Cortex of kidney (tissue), 1 donor: ENCODE measurements at places on chromosomes 4 and X.

GRCh38 chr4:59729321-59729720, 1470.8 kb upstream of the ADGRL3 start:
- DNase-seq, result no peak

- DNase-seq, result no peak
Measured at GRCh38 chrX:106404512-106404911, 207.3 kb upstream of the RADX start.

DNA sequence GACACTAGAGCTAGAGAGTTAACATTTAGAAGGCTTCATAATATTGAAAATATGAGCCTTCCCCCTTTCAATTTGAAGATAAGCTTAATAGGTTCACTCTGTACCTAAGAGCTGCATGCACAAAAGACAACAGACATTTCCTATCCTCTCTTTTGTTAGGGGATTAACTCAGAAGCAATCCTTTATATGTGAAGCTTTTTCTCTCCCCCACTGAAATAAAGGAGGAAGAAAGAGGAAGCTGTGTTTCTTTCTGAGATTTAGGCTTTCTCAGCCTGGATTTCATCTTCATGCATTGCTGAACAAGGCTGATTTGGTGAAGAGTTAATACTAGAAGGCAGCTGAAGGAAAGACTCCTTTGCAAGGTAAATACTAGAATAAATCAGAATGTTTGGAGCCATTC, 21.0 kb upstream of the CABS1 start:
- no peak for DNase-seq

- no peak for DNase-seq
Measured at GRCh38 chrX:39125834-39126233, 324.6 kb downstream of the MID1IP1 start.

GRCh38 chr4:8900588-8900987, 28.9 kb upstream of the HMX1 start:
- no peak for DNase-seq

- DNase-seq, result no peak
Measured at GRCh38 chrX:97384685-97385084, 501.0 kb downstream of the RPA4 start.

GRCh38 chrX:27740933-27741332, 66.9 kb upstream of the MAGEB10 start:
- no peak for DNase-seq

- DNase-seq, result no peak
Measured at GRCh38 chr4:170227928-170228327, 138.2 kb upstream of the AADAT start.

GRCh38 chrX:70774223-70774622, 134.3 kb downstream of the TEX11 start:
- DNase-seq, result no peak

GRCh38 chr4:145670422-145670821, 9.5 kb upstream of the C4orf51 start:
- DNase-seq, result no peak

DNA sequence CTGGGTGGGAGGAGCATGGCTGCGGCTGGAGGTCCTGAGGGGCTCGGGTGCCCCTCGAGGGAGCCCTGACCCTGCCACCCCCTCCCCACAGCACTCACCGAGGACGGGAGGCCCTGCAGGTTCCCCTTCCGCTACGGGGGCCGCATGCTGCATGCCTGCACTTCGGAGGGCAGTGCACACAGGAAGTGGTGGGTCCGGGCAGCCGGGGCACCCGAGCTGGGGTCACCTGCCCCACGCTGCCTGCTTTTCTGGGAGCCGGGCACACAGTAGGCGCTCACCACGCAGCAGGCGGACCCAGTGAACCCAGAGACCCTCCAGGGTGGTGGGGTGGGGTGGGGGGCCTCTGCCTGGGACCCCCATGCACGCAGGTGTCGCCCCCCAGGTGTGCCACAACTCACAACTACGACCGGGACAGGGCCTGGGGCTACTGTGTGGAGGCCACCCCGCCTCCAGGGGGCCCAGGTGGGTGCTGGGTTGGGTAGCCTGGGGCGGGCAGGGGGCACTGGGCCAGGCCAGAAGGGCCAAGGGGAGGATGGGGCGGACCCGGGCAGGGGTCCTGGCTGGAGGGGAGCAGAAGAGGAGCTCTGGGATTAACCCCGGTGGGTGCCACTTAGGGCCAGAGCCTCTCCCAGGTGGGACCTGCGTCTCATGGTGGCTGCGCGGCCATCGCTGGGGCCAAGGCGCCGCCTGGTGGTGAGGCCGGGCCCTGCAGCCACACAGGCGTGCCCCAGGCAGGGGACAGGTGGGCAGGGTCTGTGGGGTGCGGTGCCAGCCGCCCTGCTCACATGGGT, 1.4 kb downstream of the HGFAC start:
- DNase-seq, result no peak

- DNase-seq, result no peak
Measured at GRCh38 chrX:118520216-118521206, 24.9 kb downstream of the DOCK11 start.

- no peak for DNase-seq
Measured at GRCh38 chr4:41364876-41365275, 108.1 kb downstream of the UCHL1 start.

GRCh38 chrX:54492340-54492739, 3.7 kb downstream of the FGD1 start:
- no peak for DNase-seq

- DNase-seq, result no peak
Measured at GRCh38 chr4:152935143-152935542, 980 bp upstream of the FHDC1 start.

DNA sequence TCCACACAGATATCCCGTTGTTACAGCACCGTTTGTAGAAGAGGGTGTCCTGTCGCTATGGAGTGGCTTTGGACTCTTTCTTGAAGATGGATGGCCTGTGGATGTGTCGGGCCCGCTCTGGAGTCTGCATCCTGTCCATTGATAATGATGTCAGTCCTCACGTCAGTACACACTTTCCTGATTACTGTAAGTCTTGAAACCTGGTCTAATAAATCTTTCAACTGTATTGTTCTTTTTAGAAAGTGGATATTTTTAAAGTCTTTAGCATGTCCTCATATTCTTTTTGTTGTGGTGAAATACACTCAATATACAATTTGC, 14.9 kb downstream of the MSANTD1 start:
- no peak for DNase-seq

GRCh38 chrX:150255441-150256296, 107.4 kb upstream of the MAMLD1 start:
- no peak for DNase-seq

DNA sequence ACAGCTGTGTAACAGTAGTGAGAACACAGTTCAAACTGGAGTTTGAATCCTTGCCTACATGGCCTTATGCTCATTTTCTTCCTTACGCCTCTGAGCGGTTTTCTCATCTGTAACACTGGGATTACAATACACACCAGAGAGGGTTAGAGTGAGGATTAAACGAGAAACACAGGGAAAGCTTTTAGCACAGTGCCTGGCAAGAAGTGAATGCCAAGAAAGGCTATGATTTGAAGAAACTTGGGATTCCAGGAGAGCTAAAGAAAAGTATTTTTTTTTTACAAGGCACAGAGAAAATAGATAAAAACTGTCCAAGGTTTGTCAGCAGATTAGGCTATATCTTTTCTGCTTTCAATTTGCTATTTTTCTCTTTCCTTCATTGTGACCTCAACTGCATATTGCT, 246.4 kb downstream of the FBXW7 start:
- DNase-seq, result no peak

DNA sequence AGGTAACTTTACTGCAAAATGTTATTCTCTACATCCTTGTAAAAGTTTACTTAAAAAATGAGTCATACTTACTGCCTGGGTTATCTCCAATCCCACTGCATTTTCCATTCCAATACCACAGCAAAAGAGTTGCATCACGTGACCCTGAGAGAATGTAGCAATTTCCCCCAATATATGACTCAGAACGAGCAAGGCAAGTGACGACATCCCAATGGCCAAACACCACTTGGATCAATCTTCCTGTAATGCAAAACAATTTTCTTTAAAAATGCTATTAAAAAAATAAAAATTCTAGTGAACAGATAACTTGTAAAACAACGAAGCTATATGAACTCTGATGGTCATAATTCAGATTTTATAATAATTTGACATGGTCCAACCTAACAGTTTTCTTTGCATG, 224.3 kb downstream of the DCLK2 start:
- DNase-seq, result no peak

DNA sequence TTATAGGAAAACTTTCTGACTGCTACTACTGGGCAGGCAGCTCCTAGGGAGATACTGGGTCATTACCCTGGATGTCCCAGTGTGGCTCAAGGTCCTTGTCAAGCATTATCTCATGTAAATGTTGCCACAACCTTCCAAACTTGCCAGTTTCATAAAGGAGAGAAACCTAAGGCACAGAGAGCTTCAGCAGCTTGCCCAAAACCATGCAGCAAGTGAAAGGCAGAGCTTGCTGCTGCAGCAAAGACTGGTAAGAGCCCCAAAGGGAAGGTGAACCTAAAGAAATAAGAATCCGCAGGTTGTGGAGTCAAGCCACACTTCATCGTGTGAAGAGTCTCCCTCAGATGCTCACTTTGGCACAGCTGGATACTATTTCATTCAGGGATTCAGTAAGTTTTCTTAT, 2.3 kb downstream of the MPP1 start:
- no peak for DNase-seq

DNA sequence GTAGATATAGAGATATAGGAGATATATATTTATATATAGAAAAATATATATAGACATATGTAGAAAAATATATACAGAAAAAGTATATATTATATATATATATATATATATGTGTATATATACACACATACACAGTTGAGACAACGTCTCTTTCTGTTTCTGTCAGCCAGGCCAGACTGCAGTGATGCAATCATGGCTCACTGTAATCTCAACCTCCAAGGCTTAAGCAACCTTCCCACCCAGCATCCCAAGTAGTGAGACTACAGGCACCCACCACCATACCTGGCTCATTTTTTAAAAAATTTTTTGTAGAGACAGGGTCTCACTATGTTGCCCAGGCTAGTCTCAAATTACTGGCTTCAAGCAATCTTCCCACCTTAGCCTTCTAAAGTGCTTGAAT, 426.3 kb downstream of the GPM6A start:
- DNase-seq, result no peak

DNA sequence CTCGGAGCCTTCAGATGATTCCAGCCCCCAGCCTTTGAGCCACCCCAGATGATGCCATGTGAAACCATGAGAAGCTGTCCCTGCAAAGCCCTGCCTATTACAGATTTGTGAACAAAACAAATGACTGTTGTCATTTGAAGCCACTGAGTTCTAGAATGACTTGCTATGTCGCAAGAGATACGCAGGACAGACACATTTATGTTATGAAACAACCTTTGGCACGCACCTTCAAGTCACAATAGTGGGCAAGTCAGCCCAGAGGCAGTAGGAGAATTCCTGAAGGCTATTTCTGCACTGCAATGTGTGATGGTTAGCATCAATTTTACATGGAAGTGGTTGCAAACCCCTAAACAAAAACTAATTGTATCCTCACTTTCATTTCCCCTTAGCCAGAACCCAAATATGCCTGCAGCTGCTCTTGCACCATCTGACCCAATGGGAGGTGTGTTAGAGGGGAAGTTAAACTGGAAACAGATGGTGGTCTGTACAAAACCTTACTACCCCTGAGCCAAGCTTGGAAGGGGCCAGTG, 174.4 kb upstream of the ATP6AP2 start:
- no peak for DNase-seq

GRCh38 chrX:31331015-31331414, 259.2 kb upstream of the FTHL17 start:
- no peak for DNase-seq

- DNase-seq, result no peak
Measured at GRCh38 chr4:80049402-80049801, 23.6 kb downstream of the ANTXR2 start.

DNA sequence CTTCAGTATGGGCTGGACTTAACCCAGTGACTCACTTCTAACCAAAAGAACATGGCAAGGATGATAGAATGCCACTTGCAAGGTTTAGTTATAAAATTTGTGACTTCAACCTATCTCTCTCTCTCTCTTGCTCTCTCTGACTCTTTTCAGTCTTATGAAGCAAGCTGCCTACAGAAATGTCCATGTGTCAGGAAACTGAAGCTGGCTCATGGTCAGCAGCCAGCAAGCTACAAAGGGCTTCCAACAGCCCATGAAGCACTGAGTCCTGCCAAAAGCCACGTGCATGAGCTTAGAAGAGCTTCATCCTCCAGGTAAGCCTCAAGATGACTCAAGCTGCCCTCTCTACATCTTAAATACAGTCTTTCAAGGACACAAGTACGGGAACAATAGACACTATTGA, 100.3 kb downstream of the HS3ST1 start:
- no peak for DNase-seq

DNA sequence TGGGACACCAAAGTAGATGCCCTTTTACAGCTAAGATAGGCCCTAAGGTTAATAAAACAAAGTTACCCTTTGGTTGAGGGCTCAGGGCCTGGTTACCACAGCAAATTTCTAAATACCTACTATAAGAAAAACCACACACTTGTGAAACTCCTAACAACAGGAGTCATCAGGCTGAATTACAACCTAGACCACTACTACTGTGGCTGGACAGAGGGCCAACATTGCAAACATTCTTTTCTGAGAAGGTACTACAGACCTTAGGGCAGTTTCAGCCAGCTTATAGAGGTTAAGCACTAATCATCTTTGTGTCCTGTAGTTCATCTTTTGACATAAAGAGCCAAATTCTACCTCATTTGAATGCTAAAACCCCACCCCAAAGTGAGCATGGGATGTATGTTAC, 504.0 kb downstream of the RAPGEF2 start:
- no peak for DNase-seq

DNA sequence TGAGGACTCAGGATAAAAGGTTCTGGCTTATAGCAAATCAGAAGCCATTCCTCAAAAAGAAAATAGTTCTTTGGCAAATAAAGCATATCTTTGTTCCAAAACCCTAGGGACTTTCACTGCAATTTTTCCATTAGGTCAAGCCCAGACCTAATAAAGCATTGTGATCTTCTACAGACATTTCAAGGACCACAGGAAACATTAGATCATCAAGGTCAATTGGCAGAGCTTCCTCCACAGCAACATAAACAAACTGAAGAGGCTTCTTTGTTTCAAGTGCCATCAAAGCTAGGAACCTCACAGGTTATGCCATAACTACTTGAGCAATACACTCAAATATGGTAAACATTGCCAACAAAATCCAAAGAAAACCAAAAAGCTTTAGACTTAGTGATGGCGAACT, 144.9 kb downstream of the ANXA5 start:
- DNase-seq, result no peak

DNA sequence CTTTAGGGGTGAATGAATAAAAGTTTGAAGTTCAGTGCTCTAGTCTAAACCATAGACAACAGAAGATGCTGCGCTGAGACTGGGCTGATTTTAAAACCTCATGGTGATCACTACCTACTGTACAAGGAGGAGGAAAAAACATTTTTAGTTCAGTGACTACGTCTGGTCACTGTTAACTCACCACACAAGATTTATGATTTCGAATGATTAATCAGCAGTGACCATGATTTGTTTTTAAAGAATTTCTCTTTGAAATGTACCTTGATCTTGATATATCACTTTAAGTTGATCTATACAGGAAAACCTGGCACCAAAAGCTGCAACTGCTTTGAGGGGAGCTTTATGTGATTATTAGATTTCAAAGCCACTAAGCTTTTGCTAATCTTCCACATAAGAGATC, 286.3 kb downstream of the PDGFC start:
- no peak for DNase-seq
